ENCODE measurements at places on chromosomes 2 and 18.

GRCh38 chr2:15506229-15506819 is 54.8 kb downstream of the NBAS start:
- DNase-seq = no peak

- DNase-seq = no peak
Measured at GRCh38 chr2:134628453-134628852, 90.3 kb downstream of the TMEM163 start.

GRCh38 chr2:3238951-3239841 is 138.4 kb downstream of the EIPR1 start:
- DNase-seq = no peak

DNA sequence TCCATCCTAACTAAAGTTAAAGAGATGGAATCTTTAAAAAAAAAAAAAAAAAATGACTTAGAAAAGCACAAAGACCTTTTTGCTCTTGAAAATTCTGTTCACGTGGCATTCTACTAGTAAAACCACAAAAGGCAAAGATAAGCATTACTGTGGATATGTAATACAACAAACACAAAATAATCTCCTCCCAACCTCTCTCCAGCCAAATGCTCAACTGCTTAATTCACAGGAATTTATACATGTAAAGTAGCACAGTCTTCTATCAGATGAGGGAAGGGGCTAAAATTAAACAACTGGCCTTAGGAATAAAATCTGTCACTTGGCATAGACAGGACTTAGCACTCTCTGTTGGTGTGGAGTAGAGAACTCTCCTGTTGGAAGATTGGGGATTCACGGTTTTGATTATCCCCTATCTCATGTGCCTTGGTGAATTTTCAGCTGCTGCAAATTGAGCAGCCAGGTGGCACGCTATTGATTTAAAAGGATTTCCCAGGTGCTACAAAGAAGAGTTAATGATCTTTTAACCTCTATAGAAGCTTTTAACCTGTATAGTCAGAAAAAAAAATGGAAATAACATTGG is 57.4 kb downstream of the ATIC start:
- no peak for DNase-seq

Data from stimulated activated CD4-positive, alpha-beta T cell treated with anti-CD3 and anti-CD28 coated beads, Interleukin-12 subunit alpha, Interleukin-12 subunit beta, amount 100 ng/mL, for 4 hours (primary cell).